ENCODE measurements at places on chromosomes 4 and X.

GRCh38 chr4:30536231-30536630 is 183.9 kb upstream of the PCDH7 start:
- DNase-seq, result no peak

- DNase-seq, result no peak
Measured at GRCh38 chrX:1589356-1590130, 1.9 kb upstream of the AKAP17A start.

GRCh38 chr4:153676984-153677383 is 7.1 kb upstream of the TLR2 start:
- DNase-seq, result no peak

DNA sequence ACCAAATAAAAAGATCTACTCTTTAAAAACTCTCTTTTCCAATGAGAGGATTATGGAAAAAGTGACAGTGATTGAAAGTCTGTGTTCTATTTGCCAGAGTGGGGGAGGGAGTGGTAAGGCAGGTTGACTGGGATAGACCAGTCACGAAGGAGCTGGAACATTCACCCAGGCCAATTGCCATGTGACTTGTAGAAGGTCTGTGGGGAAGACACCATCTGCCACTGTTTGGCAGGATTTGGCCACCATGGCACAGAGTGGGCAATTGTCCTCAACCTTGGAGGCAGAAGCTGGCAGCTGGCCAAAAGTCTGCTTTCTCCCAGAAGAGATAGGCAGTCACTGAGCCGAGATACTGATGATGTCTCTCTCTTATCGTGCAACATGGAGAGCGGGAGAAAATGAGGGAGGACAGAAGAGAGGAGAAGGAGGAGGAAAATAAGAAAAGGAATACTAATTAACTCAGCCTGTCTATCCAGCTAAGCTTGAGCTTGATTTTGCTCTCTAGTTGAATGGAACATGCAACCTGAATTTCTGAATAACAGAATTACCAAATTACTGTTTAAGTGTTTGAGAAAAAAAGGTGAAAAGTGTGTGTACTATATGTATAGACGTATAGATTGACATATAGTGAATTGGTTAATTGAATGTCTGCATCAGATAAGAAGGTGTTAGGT is 267.1 kb downstream of the ARHGAP24 start:
- no peak for DNase-seq

GRCh38 chrX:50081282-50081889 is 119.4 kb downstream of the AKAP4 start:
- DNase-seq, result no peak

- no peak for DNase-seq
Measured at GRCh38 chrX:134526399-134526798, 66.4 kb downstream of the HPRT1 start.

- no peak for DNase-seq
Measured at GRCh38 chrX:20432746-20433387, 166.2 kb upstream of the RPS6KA3 start.

DNA sequence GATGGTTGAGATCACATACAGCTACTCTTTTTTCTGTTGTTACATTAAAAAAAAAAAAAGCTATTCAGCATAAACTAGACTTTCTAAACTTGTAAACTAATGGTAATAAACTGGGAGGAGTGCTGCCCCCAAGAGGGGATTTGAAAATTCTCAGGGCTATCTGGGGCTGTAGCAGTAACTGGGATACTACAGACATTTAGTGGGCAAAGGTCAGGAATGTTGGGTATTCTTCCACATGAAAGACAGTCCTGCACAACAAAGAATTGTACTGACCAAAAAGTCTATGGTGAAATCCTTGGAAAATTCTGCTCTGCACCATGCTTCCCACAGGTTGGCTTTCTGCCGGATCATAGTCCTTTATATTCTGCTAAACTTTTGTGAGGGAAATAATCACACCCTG is 232.6 kb upstream of the BOD1L1 start:
- no peak for DNase-seq

- no peak for DNase-seq
Measured at GRCh38 chr4:124427095-124427767, 285.3 kb downstream of the ANKRD50 start.

DNA sequence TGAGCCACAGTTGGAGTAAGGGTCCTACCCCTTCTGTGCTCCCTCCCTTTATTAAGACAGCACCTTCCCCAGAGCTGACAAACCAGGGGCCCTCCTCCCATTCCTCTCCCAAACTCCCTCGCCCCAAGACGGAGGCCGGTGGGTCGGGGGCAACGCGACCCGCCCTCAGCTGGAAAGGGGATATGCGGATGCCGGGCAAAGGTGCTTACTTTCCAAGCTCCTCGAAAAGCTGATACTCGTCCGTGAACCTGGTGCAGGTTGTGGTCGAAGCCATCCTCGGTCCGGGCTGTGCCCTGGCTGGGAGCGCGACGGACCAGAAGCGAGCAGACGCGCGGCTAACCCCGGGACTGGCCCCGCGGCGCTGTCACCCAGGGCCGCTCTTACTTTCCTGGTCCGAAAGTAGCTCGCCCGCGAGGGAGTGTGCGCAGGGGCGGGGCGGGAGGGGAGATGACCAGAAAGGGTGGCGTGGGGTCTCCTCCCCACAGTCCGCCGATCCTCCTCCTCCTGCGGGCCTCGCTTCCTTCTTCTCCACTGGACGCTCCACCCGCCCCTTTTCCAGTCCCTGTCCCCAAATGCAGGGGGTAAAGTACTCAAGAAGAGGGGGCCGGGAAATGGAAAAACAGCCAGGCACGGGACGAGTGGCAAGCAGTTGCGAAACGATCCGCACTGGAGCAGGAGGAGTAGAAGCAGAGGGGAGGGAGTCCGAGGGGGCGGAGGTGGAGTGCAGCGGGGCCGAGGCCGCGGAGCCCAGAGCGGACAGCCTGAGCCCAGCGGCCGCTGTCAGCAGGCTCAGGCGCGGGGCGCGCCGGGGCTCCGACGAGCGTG is 531 bp downstream of the CAMK2D start:
- DNase-seq, result peak; percentile 25

DNA sequence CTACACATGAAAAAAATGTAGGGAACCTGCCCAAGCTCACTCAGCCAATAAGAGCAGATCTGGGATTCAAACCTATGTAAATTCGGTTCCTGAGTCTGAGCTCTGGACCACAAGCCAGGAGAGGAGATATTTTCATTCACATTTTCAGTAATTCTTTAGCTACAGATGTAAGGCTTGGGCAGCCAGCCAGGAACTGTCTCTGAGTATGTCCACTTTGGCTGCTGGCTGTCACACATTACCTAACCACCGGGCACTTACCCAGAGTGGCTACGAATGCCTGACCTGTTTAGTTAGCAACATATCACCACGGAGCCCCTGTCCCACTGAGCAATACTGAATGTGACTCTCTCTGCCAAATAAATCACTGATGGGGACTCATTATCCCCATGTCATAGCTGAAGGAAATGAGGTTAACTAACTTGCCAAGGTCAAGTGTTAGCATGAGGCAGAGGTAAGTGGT is 15.3 kb downstream of the USP46 start:
- DNase-seq, result no peak

- peak; percentile 54 for DNase-seq
Measured at GRCh38 chrX:39309721-39310152, 508.5 kb downstream of the MID1IP1 start.

GRCh38 chr4:143585548-143585947 is 72.0 kb downstream of the SMARCA5 start:
- no peak for DNase-seq

DNA sequence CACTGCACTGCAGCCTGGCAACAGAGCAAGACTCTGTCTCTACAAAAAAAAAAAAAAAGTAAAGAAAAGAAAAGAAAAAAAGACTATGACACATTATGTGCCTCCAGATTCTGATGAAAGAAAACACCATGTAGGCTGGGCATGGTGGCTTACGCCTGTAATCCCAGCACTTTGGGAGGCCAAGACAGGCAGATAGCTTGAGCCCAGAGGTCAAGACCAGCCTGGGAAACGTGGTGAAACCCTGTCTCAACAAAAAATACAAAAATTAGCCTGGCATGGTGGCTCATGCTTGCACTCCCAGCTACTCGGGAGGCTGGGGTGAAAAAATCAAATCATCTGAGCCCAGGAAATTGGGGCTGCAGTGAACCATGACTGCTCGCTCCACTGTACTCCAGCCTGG is 19.4 kb downstream of the THOC2 start:
- no peak for DNase-seq

DNA sequence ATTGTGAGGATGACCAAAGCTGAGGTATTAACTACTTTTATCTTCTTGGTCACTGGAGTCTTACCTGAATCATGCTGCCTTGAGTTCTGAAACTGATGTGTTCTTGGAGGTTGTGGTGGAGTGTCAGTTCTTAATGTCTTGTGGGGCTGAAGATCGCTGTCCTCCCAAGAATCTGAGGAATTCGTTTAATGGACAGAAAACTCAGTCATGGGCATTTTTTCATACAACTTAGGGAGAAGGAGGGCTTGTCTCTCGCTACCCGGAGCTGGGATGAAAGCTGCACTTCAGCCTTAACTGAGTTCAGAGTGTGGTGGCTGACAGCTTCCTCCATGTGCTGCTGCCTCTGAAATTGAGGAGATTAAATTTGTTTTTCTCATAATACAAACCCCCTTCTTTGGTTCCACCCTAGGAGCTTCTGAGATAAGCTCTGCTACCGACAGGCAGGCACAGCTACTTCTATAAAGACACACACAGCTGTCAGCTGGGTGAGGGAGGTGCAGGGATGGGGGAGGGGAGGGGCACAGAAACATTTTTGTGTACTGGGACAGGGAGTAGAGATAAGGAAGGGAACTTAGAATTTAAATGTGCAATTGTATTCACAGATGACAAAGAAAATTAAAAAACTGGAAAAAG is 30.8 kb downstream of the RBBP7 start:
- DNase-seq, result no peak

DNA sequence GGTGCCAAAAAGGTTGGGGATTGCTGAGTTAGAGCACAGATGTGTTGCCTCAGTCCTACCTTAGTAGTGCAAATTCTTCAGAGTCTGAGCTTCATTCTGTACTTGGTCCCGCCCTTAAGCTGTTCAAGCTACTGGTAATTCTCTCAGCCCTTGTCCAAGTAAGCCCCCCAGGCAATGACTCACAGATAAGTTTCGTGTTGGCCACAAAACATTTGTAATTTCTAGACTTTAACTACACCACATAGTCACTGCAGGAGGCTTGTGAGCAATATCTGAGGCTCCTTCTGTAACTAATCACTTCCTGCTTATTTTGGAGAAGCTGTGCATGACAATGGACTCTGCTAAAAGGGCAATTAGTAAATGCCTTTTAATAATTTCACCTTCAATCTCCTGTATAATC is 1420.5 kb downstream of the PCDH7 start:
- no peak for DNase-seq

- no peak for DNase-seq
Measured at GRCh38 chrX:41779941-41780340, 56.0 kb downstream of the GPR82 start.

GRCh38 chrX:15465347-15465746 is 27.8 kb downstream of the PIR start:
- no peak for DNase-seq

GRCh38 chr4:147799986-147800555 is 68.2 kb downstream of the ARHGAP10 start:
- DNase-seq, result peak; percentile 61

DNA sequence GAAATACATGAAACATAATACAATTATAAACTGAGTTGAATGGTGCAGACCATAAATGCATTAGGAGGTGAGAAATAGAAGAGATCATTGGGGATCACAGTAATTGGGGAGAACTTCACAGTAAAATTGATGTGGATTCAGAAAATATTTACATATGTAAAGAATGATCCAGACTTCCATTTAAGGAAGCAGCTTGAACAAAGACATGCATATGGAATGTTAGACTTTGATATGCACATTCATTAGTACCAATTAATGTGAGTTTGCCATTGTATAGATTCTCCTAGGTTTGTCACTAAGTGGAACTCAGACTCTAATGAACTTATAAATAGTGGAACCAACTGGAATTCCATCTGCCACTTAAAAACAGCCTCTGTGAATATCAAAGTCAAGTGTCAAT is 235.6 kb downstream of the PARM1 start:
- DNase-seq, result no peak

DNA sequence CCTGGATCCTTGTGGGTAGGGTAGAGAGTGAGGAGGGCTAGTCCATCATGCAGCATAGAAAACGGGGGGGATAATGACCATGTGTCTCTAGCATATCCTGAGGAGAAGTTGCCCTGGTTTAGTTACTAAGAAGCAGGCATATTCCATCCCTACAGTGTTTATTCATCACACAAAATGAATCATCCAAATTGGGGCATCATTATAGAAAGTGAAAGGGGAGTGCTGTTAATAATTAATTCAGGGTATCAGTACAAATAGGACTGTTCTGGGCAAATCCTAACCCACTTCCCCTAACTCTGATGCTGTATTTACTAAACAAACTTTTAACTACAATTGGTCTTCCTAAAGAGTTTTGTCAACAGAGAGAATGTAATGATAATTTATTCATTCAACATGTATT is 281.1 kb upstream of the ARX start:
- no peak for DNase-seq

DNA sequence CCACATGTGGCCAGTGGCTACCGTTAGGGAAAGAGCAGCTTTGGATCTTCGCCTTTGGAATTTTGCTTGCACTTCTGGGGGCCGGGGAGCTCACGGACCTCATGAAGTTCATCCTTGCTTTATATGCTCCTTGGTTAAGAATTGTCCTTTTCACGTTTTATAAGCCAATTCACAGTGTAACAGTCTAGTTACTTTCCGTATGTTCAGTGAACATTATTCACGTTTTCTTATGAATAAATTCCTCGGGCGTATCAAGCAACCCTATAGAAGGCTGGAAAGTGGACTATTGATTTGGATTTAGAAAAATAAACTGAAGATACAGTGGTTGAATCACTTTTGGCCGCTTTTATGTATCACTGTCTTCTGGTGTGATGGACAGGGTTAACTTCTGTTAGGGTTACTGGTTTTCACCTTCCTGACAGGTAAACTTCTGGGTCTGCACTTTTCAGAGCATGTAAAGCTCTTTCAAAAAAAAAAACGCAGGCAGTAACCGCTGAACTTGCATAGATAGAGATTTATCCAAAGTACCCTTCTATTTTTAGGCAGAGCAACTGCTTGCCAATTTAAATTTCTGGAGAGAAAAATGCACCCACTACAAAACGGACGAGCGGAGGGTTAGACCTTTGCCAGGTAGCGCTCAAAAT is 569 bp upstream of the PDLIM5 start:
- no peak for DNase-seq

DNA sequence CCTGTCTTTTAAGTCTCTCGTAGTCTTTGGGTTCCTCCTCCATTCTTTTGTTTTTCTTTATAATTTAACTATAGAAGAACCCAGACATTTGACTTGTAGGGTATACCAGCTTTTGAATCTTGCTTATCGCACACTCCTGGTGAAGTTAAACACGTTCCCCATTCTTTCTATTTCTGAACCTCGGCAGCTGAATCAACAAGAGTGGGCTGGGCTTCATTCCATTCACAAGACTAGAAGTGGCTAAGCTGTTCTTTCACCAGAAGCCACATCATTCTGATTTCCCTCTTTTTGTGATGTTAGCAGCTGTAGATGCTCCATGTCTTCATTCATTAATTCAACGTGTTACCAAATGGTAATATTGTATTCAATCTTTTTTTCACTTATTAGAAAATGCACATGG is 167.9 kb downstream of the CORIN start:
- DNase-seq, result no peak

DNA sequence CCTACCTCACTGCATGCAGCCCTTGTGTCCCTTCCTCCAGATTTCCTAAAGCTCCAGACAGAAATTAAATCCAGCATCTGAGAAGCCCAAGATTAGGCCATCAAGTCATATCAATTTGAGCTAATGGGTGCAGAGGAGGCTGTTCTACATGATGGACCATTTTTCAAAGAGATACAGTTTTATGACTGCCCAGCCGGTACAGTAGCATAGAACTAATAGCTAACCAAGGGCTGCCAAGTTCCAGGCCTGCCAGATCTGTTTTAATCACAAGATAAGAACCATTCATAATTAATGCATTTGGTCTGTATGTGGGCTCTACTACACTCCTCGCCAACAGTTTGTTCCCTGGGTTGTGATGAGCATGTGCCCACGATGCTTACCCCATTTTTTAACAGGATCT is 73.9 kb upstream of the PLAC1 start:
- no peak for DNase-seq

Measured in CD4-positive, alpha-beta T cell treated with Interleukin-15 for 4 hours (primary cell).